ENCODE measurements at places on chromosomes 12 and 14.

- no peak for DNase-seq
These were observed 80.8 kb downstream of the RIC8B start for GRCh38 chr12:106855221-106855758.

DNA sequence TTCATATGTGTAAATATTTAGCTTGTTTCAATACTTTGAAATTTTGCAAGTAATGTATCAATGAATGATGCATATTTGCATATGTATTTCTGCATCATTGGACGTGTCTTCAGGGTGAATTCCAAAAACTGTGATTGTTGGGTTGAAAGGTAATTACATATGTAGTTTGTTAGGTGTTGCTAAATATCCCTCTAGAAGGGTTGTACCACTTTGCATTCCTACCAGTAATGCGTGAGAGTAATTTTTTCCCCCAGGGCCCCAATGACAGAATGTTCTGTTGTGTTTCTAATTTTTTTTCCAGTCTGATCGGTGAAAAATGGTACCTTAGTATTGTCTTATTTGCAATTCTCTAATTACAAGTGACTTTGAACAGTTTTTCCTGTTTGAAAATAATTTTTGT lies 408.9 kb downstream of the NAV3 start:
- no peak for DNase-seq

DNA sequence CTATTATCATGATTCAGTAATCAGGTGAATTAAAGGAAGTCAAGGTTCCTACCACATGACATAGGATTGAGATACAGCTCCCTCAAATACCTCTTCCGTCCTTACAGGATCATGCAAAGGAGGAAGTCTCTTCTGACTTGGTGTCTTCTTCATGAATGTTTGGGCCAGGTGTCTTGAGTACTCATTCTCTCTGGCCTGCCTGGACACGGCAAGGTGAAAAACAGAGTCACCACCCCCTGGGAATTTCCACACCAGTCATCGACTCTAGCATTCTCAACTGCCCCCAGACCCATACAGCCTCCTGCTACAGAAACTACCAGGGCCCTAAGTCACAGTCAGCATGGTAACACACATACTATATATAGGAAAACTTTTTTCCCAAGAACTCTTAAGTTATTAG lies 44.9 kb upstream of the LTBP2 start:
- no peak for DNase-seq

GRCh38 chr12:113135178-113136127 lies at the start of gene RASAL1:
RASAL1 (minus strand) TSS chr12:113135761; CDS start chr12:113135462, 299 bp downstream.
- peak; percentile 79 for DNase-seq

GRCh38 chr12:94418517-94418916 lies 41.1 kb downstream of the CEP83 start:
- DNase-seq = no peak

DNA sequence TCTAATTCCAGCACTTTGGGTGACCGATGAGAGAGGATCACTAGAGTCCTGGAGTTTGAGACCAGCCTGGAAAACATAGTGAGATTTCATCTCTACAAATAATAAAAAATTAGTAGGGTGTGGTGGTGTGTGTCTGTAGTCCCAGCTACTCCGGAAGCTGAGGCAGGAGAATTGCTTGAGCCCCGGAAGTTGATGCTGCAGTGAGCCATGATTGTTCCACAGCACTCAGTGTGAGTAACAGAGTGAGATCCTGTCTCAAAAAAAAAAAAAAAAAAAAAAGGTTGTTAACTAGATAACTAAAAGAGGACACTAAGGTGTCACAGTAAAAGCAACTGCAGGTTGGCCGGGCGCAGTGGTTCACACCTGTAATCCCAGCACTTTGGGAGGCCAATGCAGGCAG lies 121.3 kb upstream of the MAX start:
- DNase-seq = no peak

GRCh38 chr12:130879781-130880389 lies 8.0 kb downstream of the RAN start:
- DNase-seq = no peak

GRCh38 chr12:78559416-78559815 lies 305.2 kb upstream of the SYT1 start:
- no peak for DNase-seq

DNA sequence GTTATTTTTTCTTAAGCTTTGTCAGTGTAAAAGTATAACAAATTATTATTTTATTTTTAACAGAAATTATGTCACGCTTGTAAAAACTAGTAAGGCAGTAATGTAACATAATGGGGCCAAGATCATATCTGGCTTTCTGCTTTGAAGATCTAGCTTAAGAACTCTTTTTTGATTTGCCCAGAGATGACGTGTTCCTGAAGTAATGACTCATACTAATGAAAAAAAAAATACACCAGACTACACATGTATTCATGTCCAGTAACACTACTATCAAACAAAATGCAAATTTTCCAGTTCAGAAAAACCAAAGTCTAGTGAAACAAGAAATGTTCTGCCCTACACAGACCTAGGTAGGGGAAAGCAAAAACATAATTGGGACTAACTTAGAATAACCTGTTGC lies 432.2 kb upstream of the ATXN7L3B start:
- no peak for DNase-seq

DNA sequence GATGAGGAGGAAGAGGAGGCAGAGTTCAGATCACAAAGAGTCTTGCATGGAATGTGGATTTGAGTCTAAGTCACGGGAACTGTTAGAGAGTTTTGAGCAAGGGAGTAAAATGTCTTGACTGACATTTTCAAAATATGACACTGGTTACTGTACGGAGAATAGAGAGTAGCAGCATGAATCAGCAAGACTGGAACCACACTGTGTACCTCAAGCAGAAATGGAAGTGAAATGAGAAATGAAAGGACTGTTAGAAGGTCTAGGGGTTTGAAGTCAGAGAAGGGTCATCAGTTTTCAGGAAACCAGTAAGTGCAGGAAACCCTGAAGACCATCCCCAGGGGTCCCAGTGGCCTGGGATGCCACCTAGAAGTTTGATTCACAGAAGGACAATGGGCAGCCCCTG lies 236.3 kb downstream of the GALC start:
- no peak for DNase-seq

DNA sequence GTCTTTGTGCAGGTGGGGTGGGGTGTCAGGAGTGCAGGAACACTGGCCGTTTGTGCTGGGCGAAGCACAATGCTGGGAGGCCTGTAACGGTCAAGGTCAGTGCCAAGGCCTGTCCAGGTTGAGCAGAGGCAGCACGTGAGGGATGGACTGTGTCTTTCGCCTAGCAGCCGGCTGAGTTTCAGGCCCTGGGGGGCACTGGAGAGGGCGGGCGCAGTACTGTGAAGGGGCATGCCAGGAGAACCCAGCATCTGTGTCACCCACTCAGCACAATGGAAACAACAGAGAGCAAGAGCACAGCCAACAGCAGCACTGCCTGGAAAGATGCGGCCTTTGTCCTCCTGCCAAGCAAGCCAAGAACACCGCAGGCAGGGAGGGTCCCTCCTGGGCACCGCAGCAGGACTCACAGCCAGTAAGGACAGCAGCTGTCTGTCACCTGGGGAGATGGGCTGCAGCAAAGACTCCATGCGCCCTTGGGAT lies 25.2 kb downstream of the SLC25A47 start:
- no peak for DNase-seq

DNA sequence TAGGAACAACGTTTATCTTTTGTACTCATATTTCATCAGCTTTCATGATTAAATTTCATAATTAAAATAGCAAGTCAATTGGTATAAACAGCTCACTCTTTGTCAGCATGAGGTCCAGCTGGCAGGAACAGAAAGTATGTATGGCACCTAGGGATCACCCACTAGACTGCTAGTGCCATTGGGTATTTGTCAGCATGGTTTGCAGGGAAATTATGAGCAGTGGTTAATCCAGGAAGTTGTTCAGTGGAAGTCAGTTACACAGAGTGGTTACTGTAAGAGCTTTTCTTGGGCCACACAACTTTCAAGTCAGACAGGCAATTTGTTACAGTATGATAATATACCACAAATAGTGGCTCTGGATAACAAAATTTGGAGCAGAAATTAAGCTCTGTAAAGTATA lies 340.3 kb upstream of the RGS6 start:
- DNase-seq = peak; percentile 36

- peak; percentile 64 for DNase-seq
These were observed 8.5 kb downstream of the WSB2 start for GRCh38 chr12:118052324-118053070.

DNA sequence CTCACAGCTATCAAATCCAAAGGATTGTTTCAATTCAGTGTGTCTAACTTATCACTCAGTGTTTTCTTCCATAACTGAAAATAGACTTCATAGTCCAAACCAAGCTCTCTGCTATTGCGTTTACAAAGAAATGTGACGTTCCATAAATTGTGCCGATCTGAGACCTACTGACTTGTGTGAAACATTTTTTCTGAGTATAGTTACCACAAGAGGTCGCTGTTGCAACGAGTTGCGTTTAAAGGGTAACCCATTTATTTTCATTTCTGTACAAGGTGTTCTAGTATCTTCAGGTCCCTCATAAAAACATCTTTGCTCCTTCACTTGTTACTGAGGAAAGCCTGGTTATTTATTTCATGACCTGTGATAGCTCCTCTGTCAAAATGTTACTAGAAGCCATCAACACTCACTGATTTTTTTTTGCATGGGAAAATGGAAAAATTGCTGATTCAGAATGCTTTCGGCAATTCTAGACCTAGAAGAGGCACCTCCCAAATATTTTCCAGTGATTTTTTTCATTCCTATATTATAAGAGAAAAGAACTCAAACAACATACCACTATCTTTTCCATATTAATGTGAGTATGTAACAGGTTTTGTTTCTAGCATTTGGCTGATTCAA lies 60.9 kb upstream of the OR4E1 start:
- peak; percentile 37 for DNase-seq

DNA sequence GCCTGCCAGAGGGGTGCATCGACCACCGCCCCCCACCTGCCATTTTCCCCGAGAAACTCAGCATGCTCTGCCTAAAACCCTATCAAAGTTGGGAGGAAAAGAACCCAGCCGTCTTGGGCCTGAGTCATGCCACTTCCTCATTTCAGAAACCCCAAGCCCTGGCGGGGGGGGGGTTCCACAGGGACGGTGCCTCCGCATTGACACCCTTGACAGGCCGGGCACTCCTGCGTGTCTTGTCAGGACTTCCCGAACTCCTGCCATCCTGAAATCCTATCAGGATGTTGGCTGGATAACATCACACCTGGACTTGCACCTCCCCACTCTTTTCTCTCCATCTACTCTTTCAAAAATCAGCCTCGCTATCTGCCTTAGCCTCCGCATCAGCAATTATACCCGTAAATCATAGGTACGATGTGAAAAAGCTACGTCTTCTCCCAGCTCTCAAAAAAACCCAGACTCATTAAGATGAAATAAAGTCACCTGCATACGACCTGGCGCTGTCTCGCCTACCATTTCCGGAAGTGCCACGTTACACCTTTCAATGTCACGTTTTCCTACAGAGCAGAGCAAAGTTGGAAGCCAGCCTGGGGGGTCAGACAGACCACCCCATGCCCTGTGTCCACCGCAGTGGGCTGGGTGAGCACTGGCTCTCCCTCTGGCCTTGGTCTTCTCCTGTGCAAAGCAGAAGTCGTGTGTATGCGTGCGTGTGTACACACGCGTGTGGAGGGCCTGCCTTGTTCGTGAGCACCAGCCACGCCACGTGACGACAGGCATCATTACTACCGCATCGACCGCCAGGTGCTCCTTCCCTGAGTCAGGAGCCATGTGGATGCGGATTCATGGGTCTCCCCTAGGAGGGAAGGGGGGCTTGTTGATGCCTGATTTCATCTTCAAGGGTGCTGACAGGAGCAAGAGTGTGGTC lies 96.7 kb downstream of the RFLNA start:
- DNase-seq = peak; percentile 30

DNA sequence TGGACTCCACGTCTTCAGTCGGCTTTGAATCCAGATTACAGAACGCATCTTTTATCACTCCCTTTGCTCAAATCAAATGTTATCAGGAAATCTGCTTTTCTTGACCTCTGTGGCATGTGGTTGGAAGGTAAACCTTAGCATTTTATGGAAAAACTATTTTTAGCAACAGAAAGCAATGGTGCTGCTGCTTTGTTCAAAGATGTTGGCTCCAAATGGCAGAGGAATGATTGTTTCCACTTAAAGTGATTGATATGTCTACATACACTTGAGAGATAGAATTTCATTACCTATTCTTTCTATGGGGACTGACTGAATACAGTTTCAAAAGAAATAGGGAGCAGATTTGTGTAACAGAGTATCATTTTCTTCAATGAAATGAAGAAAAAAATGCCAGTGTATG lies 761.2 kb downstream of the NOVA1 start:
- DNase-seq = no peak

DNA sequence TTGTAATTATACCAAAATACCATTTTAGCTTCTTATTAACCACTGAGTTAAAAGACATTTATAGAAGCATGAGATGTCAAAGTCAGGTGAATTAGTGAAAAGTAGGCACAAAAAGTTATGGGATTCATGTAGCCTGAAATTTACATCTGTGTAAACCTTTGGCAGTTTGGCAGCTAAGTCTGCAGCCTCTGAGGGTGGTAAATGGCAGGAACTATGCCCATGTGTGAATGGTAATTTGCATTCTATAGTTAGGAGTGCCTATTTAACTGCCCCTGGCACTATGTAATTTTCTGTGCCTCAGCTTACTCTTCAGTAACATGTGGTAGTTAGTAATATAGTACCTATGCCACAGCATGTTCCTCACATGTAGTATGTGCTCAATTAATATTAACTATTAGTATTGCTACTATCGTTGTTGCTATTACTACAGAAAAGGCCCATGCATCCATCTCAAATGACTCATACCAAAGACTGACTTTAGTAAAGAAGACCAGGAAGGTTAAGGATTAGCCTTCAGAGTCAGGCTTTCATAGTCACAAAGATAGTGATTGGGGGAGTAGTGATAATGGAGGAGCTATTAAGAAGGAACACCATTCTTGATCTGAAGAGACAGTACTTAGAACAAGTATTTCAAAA lies 258.7 kb upstream of the BTG1 start:
- DNase-seq = no peak

- no peak for DNase-seq
These were observed 175.8 kb downstream of the ATP23 start for GRCh38 chr12:58117201-58117600.

GRCh38 chr14:58574623-58575022 lies 63.1 kb upstream of the DACT1 start:
- no peak for DNase-seq

GRCh38 chr12:65896743-65897142 lies 72.5 kb downstream of the HMGA2 start:
- no peak for DNase-seq

DNA sequence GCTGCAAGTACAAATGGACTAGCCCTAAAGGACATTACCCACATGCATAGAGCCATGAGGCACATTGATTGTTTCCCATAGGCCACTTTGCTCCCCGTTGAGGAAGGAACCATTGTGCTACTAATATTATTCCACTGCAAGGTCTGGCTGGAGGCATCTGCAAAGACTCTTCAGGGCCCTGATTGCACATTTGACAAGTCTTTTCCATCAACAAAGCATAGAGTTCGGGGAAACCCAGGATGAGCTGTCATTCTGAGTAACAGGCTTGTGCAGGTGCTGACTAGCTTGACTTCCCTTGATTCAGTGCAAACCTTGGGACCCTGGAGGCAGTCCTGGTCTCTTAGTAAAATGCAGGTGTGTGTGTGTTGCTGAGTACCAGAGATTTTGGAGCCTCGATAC lies 73.8 kb downstream of the SUSD6 start:
- DNase-seq = peak; percentile 83

- peak; percentile 7 for DNase-seq
These were observed 125.7 kb downstream of the TSPAN9 start for GRCh38 chr12:3202734-3203446.

Measured in T-helper 2 cell treated with Interferon-gamma antibody and Interleukin-4, amounts not matched to agents 5 μg/mL and 100 μg/mL, for 36 hours (primary cell).